ENCODE measurements at places on chromosomes 7 and 10.

GRCh38 chr7:150663802-150664494 lies 21.6 kb upstream of the GIMAP2 start:
- no peak for DNase-seq

GRCh38 chr10:59384761-59385160 lies 22.4 kb upstream of the FAM13C start:
- DNase-seq = no peak

GRCh38 chr10:101829561-101830315 lies 11.5 kb upstream of the OGA start:
- DNase-seq = no peak

DNA sequence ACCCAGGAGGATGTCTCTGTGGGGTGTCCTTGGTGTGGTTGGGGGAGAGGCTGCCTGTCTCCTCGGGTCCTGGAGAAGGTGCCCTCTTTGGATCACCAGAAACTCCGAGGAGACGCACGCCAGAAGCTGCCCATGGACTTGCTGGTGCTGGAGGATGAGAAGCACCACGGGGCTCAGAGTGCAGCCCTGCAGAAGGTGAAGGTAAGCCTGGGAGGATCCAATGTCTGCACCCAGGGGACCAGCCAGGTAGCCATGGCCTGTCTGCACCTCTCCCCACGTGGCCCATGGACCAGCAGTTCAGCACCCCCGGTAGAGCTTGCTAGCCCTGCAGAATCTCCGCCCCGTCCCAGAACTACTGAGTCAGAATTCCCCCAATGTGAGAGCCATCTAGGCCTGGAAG lies 5.1 kb downstream of the ANKRD2 start:
- no peak for DNase-seq

- DNase-seq = no peak
These were observed 42.7 kb downstream of the VWDE start for GRCh38 chr7:12360948-12361347.

- DNase-seq = no peak
These were observed 49.5 kb upstream of the FAM180A start for GRCh38 chr7:135798095-135798494.

DNA sequence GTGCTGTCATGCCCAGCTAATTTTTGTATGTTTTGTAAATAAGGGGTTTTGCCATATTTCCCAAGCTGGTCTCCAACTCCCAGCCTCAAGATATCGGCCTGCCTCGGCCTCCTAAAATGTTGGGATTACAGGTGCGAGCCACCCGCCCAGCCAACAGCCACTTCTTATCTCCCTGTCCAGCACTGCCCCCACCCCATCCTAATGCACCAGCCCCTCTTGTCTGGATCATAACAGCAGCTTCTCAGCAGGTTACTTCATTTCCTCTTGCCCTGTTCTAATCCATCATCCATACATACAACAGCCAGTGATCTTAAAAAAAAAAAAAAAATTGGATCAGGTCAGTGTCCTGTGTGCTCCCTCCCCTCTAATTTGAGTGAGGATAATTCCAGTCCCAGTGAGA lies 12.8 kb upstream of the FRAT2 start:
- no peak for DNase-seq

DNA sequence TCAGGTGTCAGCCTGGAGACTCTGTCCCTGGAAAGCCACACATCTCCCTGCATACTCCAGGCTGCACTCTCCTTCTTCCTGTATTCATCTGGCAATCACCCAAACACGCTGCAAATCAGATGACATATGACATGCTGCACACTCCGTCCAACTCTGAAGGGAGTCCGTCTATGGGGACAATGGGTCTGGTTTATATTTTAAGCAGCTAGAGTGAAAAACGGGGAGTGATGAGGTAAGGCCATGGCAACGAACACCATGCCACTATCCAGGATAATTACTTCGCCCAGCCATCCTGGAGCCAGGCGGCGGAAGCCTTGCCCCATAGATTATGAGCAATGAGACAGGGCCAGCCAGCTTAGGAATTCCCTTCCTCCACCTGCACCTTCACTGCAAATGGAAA lies 140.1 kb downstream of the PLXNA4 start:
- peak; percentile 21 for DNase-seq

- no peak for DNase-seq
These were observed 149.5 kb downstream of the RGS10 start for GRCh38 chr10:119393019-119393418.

- no peak for DNase-seq
These were observed 243.0 kb upstream of the KLF6 start for GRCh38 chr10:4028027-4028471.

GRCh38 chr7:134755422-134756022 lies 23.9 kb upstream of the CALD1 start:
- no peak for DNase-seq

- peak; percentile 58 for DNase-seq
These were observed 363.9 kb downstream of the GALNT17 start for GRCh38 chr7:71495828-71496227.

DNA sequence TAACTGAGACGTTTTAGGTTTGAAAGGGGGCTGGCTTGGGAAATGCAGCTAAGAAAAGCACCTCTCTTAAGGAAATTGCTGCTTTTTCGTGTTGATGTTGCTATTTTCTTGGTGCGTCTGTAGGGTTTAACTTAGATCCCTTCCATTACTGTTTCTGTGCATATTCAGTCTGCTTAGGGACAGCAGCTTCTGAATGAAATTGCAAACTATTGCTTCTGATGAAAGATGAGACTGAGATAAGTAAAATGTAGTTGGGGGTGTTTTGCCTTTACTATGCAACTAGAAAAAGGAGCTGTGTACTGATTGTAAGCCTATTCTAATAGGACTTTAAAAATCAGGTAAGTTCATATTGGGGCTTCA lies 772 bp downstream of the HDAC9 start:
- no peak for DNase-seq

- DNase-seq = peak; percentile 94
These were observed at the start of gene RBM17 for GRCh38 chr10:6088721-6089333. TSS of gene RBM17 (plus strand) at chr10:6089034. CDS start at chr10:6097066, 8,032 bp downstream.

GRCh38 chr7:123323689-123324088 lies 123.9 kb upstream of the SLC13A1 start:
- DNase-seq = no peak

GRCh38 chr10:132434405-132435005 lies 37.5 kb downstream of the PWWP2B start:
- no peak for DNase-seq

- no peak for DNase-seq
These were observed 538.9 kb downstream of the INHBA start for GRCh38 chr7:41163991-41164390.

GRCh38 chr10:115829521-115830205 lies 443.3 kb downstream of the GFRA1 start:
- DNase-seq = no peak

DNA sequence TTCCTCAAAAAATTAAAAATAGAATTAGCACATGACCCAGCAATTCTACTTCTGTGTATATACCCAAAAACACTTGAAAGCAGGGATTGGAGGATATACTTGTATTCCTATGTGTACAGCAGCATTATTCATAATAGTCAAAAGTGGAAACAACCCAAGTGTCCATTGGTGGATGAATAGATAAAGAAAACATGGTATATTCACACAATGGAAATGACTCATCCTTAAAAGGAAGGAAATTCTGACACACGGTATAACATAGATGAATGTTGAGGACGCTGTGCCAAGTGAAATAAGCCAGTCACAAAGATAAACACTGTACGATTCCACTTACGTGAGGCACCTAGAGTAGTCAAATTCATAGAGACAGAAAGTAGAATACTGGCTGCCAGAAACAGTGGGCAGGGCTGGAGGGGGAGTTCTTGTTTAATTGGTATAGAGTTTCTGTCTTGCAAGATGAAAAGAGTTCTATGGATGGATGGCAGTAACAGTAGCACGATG lies 26.6 kb upstream of the KAT6B start:
- no peak for DNase-seq

DNA sequence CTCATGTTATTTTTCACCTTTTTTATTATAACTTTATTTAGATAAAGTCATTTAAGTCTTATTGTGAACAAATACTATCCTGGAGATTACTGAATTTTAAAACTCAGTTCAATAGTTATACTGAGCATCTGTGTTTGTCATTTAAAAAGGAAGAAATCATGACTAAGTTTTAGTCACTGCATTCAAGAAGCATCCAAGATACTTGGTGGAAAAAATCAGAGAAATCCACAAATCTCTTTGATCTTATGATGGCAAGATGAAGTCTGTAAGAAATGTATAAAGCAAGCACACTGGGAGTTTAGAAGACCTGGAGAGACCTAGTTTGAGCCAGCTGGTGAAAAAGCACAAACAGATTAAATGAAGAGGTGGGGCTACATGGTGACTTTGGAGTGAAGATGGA lies 529.8 kb upstream of the IGFBP3 start:
- DNase-seq = no peak

DNA sequence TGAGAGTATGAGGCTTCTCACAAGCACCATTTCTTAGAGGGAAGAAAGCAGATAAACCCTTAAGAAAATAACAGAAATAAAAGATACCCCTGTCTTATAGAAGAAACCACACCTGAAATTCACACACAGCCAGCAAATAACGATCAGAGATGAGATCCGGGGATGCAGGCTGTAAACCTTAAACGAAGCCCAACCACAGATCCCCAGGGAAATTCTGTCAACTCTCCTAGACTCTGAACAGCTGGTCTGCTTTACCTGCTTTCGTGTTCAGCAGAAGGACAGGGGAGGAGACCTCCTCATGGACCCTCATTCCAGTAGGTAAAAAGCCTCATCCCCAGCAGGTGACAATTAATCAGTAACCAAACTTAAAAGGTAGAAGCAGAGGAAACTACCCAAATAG lies 45.0 kb downstream of the VOPP1 start:
- no peak for DNase-seq

GRCh38 chr7:157785486-157786186 lies 448.8 kb downstream of the DNAJB6 start:
- no peak for DNase-seq

GRCh38 chr7:105244594-105244993 lies 144.1 kb downstream of the SRPK2 start:
- DNase-seq = no peak

GRCh38 chr7:47647918-47648250 lies 66.0 kb upstream of the TNS3 start:
- no peak for DNase-seq

DNA sequence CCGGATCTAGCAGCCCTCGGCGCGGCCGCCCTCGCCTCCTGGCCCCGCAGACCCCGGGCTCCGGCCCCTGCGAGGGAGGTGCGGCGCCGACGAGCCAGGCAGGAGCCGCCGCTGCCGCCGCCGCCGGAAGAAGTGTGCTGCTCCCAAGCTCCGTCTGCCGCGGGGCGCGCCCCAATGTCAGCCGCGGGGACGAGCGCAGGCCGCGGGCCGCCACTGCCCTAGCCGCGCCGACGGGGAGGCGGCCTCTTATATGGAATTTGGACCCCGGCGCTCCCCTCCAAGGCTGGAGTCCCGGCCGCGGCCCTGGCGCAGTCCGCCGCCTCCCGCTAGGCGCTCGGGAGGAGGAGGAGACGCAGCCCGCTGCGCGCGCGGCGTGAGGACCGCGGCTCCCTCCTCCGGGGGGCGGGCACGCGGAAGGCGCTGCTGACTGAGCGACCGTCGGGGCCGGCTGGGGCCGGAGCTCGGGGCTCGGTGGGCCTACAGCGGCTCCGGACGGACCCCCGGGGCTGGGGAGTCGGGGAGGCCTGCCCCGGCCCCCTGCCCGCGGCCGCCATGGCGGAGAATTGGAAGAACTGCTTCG lies at the start of gene TRIM8:
TRIM8 (plus strand) TSS at position 414 of the 580 bp plus-strand sequence; CDS start at position 553, 139 bp downstream.
- peak; percentile 47 for DNase-seq

- no peak for DNase-seq
These were observed 956 bp upstream of the KLHDC10 start for GRCh38 chr7:130069179-130069977.

- DNase-seq = no peak
These were observed 935 bp downstream of the MMP21 start for GRCh38 chr10:125774581-125775191.

DNA sequence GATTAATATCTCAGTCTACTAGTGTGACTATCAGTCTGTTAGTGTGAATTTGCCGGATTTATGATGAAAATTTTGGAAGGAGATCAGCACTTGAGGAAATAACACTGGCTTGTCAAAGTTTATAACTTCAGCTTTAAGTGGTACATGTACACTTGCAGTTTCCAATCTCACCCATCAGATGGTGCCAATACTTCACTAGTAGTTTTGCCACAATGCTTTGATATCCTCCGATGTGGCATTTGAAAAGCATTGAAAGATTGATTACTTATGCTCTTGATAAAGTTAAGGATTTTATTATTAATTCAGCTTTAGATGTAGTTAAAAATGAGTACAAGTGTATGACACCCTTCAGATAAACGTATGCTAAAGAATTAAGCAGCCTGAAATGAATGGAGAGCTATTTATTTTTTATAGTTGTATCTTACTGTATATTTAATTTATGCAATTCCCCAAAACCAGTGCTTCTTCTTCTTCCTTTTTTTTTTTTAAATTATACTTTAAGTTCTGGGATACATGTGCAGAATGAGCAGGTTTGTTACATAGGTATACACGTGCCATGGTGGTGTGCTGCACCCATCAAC lies 98.2 kb downstream of the ANLN start:
- DNase-seq = peak; percentile 77

- DNase-seq = no peak
These were observed 8.3 kb downstream of the VSTM2A start for GRCh38 chr7:54550471-54550870.

- DNase-seq = no peak
These were observed 854 bp upstream of the CFAP46 start for GRCh38 chr10:132943058-132943790.

DNA sequence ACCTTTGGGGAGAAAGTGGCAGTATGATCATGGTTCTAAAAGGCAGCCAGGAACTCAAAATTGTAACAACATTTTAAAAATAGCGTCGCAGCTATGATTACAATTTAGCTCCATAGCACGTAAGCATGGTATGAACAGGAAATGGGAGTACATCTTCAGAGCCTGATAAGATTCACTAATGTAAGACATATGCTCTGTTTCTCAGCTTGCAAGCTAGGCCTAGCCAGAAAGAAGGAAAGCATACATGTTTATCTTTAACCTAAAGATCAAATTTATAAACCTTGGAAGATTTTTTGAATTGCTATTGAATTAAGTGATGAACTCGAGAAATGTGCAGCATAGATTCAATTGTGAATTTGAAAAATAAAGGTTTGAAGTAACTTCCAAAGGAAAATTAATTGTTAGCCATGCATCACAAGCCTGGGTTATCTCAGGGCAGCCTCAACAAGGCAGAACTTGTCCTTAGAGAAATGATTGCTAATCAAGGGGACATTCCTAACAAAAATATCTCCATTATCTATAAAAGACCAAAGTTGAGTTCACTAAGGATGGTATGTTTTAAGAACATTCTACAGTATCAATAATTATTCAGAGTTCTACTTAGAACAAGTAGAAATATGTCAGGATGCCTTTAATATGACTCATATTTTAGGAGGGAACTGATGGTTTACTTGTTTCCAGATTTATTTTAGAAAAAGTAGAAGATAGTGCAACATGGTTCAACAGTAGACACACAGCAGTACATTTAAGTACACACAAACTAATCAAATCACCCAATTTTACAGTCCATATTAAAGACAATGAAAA lies 38.8 kb upstream of the SEPTIN7 start:
- DNase-seq = no peak

Data from cerebellar cortex (tissue), 1 donor.